Iris pigment epithelial cell (primary cell): ENCODE measurements at places on chromosomes 4 and X.
A peak's percentile ranks its signal among the peaks of the same experiment; 100 is the strongest.

GRCh38 chrX:35442421-35442820 is 355.7 kb upstream of the MAGEB16 start:
- no peak for DNase-seq

DNA sequence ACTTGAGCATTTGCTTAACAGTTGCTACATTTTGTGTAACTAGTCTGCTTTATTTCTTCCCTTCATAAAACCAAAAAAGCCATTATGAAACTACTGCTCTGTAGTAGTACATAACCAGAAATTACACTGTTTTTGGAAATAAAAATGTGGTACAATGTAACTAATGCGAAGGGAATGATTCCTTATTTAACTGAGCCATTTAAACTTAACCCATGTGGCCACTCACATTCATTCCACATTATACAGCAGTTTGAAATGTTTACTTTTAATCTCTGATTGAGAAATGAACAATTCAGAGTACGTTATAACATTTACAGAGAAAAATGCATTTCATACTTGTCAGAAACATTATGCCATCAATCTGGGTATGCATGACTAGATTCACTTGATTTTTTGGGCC is 94.2 kb downstream of the NYX start:
- DNase-seq = peak; percentile 64

GRCh38 chrX:131187206-131187605 is 101.9 kb downstream of the IGSF1 start:
- DNase-seq = no peak

DNA sequence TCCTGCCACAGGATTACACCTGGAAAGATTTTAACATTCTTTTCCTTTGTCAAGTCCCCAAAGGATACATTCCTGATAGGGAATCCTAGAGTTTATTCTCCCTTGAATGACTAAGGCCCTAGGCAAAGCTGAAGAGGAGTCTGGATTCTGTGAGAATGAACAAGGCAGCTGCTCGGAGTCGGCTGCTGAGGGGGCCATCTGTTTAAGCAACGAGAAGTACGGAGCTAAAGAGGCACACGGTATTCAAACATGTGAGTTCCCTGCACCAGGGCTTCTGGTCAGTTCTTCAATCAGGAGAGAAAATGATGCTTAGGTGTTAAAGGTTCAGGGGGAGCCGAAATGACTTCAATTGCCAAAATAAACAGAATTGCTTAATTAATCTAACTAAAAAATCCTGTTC is 97.6 kb downstream of the MGST2 start:
- no peak for DNase-seq
